A549 treated with AZD2906 at 1 μM for 4 hours (cell line): ENCODE measurements at places on chromosomes 6 and 20. TPM values are rescaled to one million over a fixed set of nuclear protein-coding genes. Genes with fewer than 3 reads are reported as not detected.

The BTN3A1 gene
- total RNA-seq, result 2.1 to 3.1 TPM (median 2.3 TPM) in 5 replicates

The ISM1 gene
- 0.12 to 0.29 TPM (median 0.16 TPM) in 5 replicates for total RNA-seq

The ZC3H12D gene
- 0.01 to 0.07 TPM (median 0.02 TPM) in 5 replicates for total RNA-seq

The TMC2 gene
- total RNA-seq, result not detected in 5 replicates

The AP5S1 gene
- total RNA-seq, result 12.7 to 18.6 TPM (median 16.9 TPM) in 5 replicates

The CALHM6 gene
- not detected in 5 replicates for total RNA-seq

The CAPN11 gene
- 0.05 TPM in 1 of 5 replicates, not detected in the others for total RNA-seq

The HLA-DOB gene
- 0.05 to 0.14 TPM (median 0.12 TPM) in 4 of 5 replicates, not detected in the other for total RNA-seq

The LAMA2 gene
- total RNA-seq, result 0.52 to 0.70 TPM (median 0.59 TPM) in 5 replicates

The MAPK13 gene
- 0.43 to 0.98 TPM (median 0.48 TPM) in 5 replicates for total RNA-seq

The RAB44 gene
- total RNA-seq, result 0.02 to 0.07 TPM (median 0.05 TPM) in 4 of 5 replicates, not detected in the other

The ADAM33 gene
- total RNA-seq, result 0.04 to 0.09 TPM (median 0.06 TPM) in 5 replicates

The GID8 gene
- total RNA-seq, result 20.7 to 22.9 TPM (median 21.6 TPM) in 5 replicates
